ENCODE measurements at places on chromosomes 3 and 15.

- DNase-seq, result no peak
Measured at GRCh38 chr3:193788189-193788991, 195.4 kb downstream of the OPA1 start.

- no peak for DNase-seq
Measured at GRCh38 chr15:35182841-35183479, 97.9 kb upstream of the NANOGP8 start.

DNA sequence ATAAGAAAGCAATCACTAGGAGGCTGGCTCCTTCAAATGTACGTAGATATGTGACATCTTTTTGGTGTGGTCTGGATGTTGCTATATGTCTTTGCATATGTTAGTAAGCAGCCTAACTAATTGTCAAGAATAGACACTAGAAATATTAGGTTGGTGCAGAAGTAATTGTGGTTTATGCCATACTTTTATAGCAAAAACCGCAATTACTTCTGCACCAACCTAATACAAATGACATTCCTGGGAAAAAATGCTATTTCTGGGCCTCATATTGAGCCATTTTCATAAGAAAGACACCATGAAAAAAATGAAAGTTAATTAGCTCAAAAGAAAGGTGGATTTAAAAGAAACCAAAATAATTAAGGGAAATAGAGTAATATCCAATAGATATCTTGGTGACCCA, 555.8 kb downstream of the ZNF385D start:
- no peak for DNase-seq

GRCh38 chr3:127238602-127239001, 45.7 kb downstream of the PRR23E start:
- DNase-seq, result no peak

DNA sequence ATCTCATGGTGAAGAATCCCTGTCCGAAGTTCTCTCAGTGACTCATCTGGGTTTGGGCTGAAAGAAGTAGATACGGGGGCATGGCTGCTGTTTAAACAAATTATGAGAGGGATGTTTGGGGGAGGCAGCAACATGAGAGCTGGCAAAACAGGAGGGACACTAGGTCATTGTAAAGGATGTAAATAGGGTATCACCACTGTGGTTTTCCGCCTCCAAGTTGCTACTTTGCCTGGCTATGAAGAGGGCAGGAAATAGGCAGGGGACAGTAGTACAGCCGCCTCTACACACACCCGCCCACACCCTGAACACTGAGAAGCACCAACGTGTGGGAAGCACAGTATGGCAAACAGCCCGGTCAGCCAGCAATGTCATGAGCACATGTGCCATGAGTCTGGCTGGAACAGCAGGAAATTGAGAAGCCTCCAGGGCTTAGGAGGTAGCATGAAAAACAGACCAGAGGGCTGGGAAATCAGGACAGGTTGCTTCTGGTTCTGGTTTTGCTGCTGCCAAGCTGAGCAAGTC, 17.1 kb downstream of the HEXA start:
- DNase-seq, result no peak

DNA sequence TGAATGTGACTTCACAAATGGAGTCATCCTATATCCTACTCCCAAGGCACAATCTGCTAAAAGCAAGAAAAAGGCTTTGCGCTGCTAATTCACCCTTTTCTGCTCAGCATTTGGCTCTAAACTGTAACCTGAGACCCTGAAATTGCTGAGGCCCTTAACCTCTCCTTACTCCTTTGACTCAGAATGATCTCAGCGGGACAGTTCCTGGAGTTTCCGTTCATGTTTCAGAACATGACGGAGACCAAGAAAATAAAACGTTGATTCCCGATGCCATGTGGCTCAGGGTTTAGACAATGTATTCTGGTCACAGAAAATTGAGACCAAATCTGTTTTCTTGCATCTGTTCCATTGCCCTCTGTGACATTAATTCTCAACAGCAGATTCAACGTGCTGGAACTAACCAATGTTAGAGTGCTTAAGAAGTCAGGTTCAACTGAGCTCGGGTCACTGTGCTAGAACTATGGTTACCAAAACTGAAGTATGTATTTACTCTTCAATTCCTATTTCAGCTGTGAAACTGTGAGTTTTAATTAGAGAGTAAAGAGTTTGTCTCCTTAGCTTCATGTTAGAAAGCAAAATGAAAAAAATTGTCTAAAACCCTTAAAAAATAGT, 45.4 kb upstream of the TMC3 start:
- DNase-seq, result no peak

DNA sequence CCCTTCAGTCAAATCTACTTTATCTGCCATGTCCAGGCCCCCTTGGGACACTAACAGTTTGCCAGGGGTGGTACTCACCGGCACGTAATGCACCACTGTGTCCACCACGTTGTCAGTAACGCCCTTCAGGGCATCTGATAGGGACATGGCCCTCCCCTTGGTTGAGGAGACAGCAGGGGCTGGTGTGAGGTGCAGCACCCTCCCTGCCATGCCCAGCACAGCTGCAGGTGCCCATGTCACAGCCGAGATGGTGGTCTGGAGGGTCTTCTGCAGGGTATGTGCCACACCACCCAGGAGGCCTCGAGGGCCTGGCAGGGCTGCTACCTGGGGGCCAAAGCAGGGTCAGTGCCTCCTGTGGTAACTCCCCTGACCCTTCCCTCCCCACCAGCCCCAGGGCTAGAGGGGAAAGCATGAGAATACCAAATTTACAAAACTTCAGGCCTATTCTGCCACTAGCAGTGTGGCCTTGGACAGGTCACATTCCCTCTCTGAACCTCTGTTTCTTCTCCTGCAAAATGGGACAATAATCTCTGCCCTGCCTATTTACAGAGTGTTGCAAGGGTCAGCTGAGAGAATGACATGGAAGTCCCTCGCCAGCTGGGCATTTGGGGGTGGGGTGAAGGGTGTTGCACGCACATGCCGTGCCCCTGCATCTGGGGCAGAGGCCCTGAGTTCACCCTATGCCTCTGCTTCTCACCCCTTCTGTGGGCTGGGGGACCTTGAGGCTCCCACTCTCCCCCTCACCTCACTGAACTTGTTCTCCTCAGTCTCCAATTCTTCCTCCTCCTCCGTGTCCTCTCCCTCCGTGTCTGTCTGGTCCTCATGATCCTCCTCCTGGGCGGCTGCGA, 11.8 kb upstream of the KIF7 start:
- DNase-seq, result no peak

GRCh38 chr15:85671156-85671555, 123.6 kb downstream of the KLHL25 start:
- no peak for DNase-seq

DNA sequence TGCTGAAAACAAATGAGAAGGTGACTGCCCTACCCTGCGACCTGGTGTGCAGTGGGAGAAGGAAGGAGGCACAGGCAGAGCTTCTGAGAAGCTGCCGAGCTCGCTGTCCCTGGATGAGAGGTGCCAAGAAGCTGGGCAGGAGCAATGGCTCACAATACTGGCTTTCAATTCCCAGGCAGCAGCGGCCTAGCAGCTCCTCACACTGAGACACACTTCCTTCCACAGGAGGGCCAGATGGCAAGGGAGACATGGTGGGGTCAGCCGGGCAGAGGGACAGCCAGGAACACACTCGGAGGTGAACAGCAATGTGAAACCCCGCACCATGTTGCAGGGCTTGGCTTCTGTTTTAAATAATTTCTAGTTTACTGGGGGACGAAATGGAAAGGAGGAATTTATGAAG, 314.6 kb downstream of the EPHB1 start:
- no peak for DNase-seq

GRCh38 chr3:126267976-126268615, 87.7 kb upstream of the ALDH1L1 start:
- no peak for DNase-seq

GRCh38 chr15:80484333-80484864, 80.2 kb downstream of the ARNT2 start:
- no peak for DNase-seq

GRCh38 chr3:3074551-3075257, 35.5 kb downstream of the IL5RA start:
- DNase-seq, result no peak

DNA sequence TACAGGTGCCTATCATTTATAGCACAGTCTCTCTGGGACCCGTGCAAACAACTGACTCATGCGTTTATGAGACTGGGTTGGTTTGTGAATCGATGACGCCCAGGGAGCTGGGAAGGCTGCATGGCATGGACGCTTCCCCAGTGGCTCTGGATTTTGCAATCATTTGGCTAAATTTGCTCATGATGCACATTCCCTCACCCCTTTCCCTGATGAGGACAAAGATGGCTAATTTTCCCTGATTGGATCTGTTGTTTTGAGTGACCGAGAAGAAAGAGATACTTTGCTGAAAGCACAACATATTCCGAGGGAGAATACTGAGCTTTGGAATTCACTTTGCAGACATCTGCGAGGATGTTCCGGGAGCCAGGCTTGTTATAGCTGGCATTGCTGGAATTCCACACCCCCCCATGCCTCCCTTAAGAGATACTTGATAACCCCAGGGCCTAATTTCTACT, 51.1 kb downstream of the CGNL1 start:
- DNase-seq, result no peak

- no peak for DNase-seq
Measured at GRCh38 chr3:111802163-111802625, 56.9 kb upstream of the PHLDB2 start.

- no peak for DNase-seq
Measured at GRCh38 chr15:27214961-27215360, 244.0 kb downstream of the GABRG3 start.

DNA sequence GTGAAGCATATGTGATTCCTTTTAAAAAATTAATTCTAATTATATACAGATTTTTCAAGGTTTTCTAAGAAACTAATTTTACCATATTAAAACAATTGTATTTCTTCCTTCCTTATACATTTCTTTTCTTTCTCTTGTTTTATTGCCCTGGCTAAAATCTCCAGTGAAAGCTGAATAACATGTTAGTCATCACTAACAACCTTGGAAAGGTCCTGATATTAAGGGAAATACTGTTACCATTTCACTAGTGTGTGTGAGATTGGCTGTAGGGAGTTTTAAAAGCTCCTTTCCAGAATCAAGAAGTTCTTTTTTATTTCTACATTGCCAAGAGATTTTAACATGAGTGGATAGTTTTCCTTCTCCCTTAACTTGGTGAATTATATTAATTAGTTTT, 229.7 kb upstream of the EIF1B start:
- no peak for DNase-seq

DNA sequence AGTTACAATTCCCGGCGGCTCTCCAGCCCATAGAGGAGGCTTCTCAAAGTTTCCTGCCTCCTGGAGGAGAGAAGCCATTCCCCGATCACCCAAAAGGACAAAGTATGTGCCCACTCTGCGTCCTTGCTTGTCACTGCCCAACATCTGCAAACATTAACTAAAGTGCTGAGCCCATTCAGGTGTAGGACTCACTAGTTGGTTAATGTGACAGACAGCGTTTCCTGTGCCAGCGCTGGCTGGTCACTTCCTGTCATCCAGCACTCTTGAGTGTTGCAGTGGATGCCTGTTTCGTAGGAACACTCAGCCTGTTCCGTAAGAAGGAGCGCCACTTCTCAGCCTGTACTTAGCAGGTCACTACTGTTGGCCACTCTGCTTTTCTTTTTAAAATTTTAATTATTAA, 100.3 kb downstream of the APBA2 start:
- no peak for DNase-seq

GRCh38 chr3:155556531-155556930, 188.3 kb downstream of the PLCH1 start:
- DNase-seq, result no peak

GRCh38 chr3:120470870-120471269, 20.1 kb upstream of the FSTL1 start:
- no peak for DNase-seq

DNA sequence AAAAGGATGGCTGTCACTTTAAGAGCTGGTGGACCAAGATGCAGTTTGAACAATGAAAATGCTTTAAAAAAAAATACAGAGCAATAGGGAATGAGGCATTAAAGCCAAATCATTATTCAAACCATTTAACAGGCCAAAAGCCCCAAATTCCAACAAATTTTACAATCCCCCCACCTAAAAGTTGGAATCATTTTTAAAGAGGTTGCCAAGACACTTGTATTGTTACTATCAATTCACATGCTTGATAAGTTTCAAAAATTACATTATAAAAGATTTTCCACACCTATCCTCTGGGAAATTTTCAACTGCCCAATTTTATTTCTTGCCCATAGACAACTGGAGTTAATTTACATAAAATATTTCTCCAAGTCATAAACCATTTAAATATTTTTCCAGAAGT, 192.3 kb upstream of the ARHGEF26 start:
- DNase-seq, result no peak

DNA sequence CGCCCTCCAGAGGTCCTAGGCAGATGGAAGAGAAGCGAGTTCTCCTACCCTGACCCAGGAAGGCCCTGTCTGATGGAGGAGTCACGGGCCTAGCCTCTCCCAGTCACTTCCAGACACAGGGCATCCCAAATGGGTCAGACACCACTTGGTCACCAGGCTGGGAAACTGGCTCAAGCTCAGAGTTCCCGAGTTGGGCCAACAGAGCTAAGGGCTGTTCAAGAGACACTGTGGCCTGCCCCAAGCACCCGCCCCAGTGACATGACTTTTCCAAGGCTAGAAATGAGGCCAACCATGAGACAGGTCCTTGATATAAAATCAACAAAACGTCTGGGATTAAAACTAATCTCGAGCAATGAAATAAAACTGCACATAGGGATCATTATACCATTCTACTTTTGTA, 113.8 kb downstream of the IQSEC1 start:
- peak; percentile 87 for DNase-seq

DNA sequence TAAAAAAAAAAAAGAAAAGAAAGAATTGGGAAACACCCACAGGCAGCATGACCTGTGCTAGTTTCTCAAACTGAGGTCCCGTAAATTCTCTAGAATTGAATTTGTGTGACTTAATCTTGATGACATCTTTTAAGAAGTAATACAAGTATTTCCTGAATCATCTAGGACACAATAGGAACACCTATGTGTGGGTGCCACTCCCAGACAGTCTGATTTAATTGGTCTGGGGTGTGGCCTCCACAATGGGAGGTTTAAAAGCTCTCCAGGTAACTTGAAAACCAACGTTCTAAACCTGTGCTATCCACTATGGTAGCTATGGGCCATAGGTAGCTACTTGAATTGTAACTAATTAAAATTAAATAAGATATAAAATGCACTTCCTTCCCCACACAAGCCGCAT, 28.1 kb downstream of the CFAP92 start:
- DNase-seq, result no peak

- DNase-seq, result no peak
Measured at GRCh38 chr3:141399200-141399599, 30.9 kb downstream of the ZBTB38 start.

GRCh38 chr15:79204886-79205675, 77.4 kb upstream of the ANKRD34C start:
- no peak for DNase-seq

DNA sequence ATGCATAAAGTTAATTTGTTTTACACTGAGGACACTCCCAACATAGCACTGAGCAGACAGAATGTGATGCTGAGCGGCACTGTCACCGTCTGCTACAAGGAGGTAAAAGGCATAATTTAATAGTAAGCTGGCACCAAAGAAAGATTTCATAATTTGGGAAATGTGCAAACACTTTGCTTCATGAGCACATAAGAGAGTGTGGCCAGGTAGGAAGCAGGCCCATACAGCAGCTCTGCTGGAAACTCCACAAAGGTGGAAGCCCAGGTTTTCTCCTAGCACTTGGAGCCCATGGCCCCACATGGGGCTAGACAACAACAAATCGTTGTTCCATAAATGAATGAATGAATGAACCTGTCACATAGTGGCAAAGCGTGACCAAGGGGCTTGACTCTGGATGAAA, 68.5 kb upstream of the CACNA2D3 start:
- DNase-seq, result no peak

GRCh38 chr3:62919784-62920465, 44.7 kb upstream of the CADPS start:
- no peak for DNase-seq

Data from coronary artery (tissue), 2 donors.